ENCODE measurements at places on chromosomes 3 and 15.

- no peak for DNase-seq
Measured at GRCh38 chr15:96746665-96747064, 416.2 kb downstream of the NR2F2 start.

GRCh38 chr3:47482366-47482765, 6.6 kb upstream of the SCAP start:
- no peak for DNase-seq

- DNase-seq: no peak
Measured at GRCh38 chr3:64667887-64668581, 19.8 kb downstream of the ADAMTS9 start.

DNA sequence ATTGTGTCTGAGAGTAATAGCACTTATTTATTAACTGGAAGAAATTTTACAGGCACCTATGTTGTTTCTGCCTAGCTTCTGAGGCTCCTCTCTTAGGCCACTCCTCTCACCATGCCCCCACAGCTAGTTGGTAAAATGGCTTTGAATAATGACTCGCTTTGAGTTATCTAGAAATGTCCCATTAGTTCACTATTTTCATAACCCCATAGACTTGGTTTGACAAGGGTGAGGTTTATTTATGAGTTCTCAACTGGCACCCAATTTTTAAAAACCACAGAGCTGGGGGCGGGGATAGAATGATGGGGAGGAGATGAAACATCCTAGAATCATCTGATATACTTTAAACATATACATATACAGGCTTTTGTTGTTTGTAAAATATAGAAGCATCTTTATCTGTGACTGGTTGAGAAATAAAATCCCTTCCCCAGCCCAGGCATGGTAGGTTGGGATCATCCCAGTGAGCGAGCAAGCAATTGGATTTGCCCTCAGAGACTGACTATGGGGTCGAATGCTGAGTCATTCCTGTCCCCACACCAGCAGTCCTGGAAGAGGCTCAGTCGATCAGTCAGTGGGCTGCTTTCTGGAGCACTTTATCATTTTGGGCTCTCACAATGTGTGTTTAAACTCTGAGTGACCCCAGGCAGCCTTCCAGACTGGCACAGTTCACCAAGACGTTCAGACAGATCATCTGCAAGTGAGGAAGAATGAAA, 60.2 kb upstream of the TSEN2 start:
- no peak for DNase-seq

GRCh38 chr15:74268020-74268419, 31.9 kb downstream of the CCDC33 start:
- DNase-seq: no peak

- no peak for DNase-seq
Measured at GRCh38 chr15:37106490-37107001, 6.2 kb upstream of the MEIS2 start.

GRCh38 chr3:32816439-32817256, 1.1 kb upstream of the TRIM71 start:
- no peak for DNase-seq

DNA sequence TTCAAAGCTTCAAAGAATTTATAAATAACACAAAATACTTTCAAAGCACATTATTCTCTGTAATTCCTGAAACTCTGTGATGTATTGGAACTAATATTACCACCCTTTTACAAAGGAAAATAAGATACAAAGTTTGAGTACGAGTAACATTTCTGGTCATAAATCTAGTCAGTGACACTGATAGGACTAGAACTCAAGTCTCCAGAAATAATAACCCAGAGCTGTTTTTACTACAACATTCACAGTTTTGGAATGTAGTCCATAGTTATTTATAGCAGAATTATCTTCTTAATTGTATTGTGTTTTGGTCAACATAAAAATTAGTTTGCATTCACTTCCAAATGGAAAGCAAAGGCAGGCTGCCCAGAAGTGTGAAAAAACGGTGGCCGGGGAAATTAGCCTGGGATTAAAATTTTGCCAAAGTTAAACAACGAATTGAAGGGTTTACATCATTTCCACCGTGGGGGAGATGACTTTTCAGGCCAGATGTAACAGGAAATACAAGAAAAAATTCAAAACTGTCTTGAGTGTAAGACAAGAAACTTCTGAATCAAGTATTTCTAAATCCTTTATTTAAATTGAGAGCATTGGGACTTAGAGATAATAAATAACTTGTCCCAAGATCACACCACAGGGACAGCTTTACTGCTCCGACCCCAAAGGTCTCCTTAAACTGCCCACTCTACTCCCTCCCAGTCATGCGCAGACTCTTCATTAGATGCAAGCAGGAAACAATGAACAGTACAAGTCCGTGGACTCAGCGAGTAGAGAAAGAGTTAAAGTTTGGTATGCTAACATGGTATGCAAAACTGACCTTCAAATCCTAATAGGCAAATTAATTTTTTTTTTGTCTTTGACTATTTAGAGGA, 74.3 kb upstream of the VGLL4 start:
- no peak for DNase-seq

DNA sequence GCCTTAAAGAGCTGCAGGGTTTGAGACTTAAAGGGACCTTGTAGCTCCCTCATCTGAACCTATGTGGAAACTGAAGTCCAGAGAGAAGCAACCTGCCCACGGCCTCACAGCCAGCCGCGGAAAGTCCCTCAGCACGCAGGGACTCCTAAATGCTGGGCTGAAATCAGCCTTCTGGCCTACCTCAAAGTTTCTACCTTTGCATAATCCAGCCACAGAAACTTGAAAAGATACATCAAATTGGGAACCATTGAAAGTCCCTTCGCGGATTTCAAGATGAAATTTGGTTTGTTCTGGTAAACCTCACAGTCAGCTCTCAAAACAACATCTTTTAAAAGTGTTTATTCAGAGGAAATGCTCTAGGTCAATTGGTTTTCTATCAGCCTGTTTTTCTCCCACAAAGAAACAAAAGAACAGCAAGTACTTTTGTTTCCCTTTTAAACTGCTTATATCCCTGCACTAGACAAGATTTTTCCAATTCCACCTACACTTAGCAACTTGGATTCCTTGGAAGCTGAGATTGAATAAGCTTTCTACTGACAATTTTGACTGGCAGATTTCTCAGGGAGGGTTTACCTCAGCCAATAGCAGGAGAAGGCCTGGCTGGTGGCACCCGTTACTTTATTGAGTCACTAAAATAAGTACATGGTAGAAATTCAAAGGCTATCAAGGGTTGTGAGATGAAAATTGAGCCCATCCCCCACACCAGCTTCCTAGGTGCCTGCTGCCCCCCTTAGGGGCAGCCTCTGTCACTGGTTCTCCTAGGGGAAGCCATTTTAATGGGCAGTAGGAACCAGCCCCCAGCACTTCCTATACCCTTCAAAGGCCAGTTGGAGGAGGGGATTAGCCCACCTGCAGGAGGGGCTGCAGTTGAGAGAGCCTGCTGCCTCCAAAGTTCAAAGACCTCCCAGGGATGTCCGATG, 171.2 kb downstream of the ADAMTS17 start:
- no peak for DNase-seq

- no peak for DNase-seq
Measured at GRCh38 chr15:89805241-89806209, 9.1 kb downstream of the ANPEP start.

DNA sequence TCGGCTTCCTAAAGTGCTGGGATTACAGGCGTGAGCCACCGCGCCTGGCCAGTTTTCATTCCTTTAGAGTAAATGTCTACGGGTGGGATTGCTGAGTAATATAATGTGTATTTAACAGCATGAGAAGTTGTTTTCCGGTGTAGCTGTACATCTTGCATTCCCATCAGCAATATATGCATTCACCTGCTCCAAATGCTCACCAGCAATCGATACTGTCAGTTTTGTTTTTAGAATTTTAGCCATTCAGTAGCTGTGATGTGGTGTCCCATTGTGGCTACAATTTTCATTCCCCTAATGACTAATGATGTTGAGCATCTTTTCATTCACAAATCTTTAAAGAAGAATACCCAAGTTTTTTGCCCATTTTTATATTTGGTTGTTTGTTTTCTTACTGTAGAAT, 134.8 kb upstream of the RGMA start:
- DNase-seq: no peak

DNA sequence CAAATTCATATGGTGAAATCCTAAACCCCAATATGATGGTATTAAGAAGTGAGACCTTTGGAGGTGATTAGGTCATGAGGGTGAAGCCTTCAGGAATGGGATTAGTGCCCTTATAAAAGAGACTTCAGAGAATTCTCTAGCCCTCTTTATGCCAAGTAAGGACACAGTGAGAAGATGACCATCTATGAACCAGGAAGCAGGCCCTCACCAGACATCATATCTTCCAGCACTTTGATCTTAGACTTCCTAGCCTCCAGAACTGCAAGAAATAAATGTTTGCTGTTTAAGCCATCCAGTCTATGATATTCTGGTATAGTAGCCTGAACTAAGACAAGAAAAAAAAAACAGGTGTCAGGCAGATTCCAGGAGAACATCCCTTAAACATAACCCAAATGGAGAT, 45.9 kb upstream of the AP4E1 start:
- no peak for DNase-seq

- DNase-seq: no peak
Measured at GRCh38 chr3:28347374-28348264, 902 bp upstream of the ZCWPW2 start.

- DNase-seq: no peak
Measured at GRCh38 chr15:72237029-72237852, 6.3 kb upstream of the PKM start.

- no peak for DNase-seq
Measured at GRCh38 chr15:84947947-84948830, 33.5 kb upstream of the PDE8A start.

GRCh38 chr3:142319094-142319493, 93.7 kb upstream of the GK5 start:
- DNase-seq: no peak

DNA sequence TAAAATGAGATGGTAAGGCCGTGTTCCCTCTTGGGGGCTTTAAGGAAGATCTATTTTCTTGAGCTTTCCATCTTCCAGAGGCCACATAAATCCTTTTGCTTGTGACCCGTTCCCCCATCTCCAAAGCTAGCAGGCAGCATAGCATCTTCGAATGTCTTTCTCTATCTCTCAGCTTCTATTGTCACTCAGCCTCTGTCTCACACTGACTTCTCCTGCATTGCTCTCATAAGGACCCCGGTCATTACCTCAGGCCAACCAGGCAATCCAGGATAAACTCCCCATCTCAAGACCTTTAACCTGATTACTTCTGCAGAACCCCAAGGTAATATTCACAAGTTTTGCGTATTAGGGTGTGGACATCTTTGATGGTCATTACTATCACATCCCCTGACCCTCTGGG, 250.3 kb upstream of the SOX2 start:
- no peak for DNase-seq

DNA sequence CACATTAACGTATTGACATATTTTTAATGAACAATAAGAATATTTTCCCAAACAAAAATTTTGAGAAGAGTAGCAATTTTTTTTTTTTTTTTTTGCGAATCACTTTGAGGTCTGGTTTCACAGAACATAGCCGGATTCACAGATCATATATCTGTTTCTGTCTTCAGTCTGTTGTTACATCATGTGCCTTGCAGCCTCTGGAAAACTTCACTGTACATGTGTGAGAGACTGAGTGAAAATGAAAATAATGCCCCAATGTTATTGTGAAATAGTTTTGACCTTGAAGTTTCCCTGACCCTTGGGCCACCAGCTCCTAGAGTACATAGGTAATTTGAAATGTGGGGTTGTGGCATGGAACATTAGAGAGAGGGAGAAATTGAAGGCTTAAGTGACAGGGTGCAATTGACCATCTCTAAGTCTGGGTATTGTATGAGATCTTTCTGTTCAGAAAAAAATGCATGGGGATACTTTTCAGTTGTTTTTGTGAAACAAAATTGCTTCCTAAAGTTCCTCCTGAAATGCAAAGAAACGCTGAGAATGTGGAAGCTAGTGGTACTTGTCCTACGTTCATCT, 14.0 kb downstream of the ITPR1 start:
- DNase-seq: no peak

DNA sequence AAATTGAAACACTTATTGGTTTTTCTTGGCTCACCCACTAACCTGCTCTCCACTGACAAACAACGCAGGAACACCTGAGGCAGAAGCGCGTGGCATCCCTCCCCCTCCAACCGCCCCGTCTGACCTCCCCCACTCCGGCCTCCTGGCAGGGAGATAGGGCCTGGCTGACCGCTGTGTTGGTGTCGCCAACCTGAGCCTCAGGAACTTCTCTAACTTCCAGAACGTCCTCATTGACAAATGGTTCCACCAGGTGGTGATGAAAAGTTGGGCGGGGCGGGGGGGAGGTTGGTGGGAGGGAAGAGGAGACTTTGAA, 22.8 kb downstream of the IL17RD start:
- DNase-seq: no peak

- DNase-seq: no peak
Measured at GRCh38 chr15:58459045-58459444, 27.3 kb downstream of the LIPC start.

GRCh38 chr3:121436641-121437040, 109.1 kb downstream of the POLQ start:
- no peak for DNase-seq

DNA sequence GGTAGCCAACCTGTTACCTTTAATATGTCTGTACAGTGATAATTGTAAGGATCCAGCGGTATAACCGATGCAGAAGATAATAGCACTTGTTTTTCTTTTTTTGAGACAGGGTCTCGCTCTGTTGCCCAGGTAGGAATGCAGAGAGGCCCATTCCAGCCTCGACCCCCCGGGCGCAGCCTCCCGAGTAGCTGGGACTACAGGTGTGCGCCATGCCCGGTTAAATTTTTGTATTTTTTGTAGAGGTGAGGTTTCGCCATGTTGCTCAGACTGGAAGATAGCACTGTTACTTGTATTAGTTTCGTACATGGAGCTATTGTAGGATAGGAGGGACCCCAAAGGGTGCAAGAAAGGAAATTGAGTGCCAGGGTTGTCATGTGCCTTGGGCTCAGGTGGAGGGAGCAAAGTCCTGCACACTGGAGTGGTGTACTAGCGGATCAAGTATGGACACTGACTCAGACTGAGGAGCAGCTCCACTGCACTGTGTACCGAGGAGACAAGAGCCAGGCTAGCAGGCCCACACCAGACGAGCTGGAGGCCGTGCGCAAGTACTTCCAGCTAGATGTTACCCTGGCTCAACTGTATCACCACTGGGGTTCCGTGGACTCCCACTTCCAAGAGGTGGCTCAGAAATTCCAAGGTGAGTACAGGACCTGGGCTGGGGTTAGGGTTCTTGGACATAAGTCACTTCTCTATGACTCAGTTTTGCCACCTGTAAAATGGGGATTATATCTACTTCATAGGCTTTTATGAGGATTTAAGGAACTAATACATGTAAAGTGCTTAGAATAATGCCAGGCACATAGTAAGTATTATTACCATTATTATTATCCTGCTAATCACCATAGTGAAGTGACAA, 1.0 kb downstream of the OGG1 start:
- no peak for DNase-seq

Data from NCI-H1694 (cell line).